Stimulated activated CD4-positive, alpha-beta T cell treated with anti-CD3 and anti-CD28 coated beads, Interleukin-15, amount 100 ng/mL, for 1 hour (primary cell): ENCODE measurements at places on chromosomes 11 and 22.

- DNase-seq = no peak
Measured at GRCh38 chr22:28180804-28181731, 262.0 kb upstream of the PITPNB start.

DNA sequence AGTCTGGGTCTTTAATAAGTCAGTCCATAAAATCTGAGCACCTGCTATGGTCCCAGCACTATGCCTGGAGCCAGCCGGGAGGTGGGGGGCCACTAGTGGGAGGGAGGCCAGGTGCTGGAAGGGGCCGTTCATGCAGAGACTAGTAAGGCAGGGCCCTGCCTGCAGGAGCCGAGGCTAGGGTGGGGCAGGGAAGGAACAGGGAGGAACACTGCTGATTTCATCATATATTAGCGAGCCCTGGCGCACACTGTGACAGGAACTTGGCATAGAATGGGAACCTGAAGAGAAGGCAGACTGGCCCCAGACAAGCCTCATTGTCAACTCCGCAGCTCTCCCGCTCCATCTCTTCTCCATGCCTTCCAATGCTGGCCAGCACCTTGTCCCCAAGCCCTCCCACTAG lies 7.1 kb downstream of the VSIG10L2 start:
- no peak for DNase-seq

GRCh38 chr11:10378362-10378761 lies 73.5 kb downstream of the ADM start:
- no peak for DNase-seq

- DNase-seq = no peak
Measured at GRCh38 chr22:31160328-31160978, 471 bp downstream of the RNF185 start.

DNA sequence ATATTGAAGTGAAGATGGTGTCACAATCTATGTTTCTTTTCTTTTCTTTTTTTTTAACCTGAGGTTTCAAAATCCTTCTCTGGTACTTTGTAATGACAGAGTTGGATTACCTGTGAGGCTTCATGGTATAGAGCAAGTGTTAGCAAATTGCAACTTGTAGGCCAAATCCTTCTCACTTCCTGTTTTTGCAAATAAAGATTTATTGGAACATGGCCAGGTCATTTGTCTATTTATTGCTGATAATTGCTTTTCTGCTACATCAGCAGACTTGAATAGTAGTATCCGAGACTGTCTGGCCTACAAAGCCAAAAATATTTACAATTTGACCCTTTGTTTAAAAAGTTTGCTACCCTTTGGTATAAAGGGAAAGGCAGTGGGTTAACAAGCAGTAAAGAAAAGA lies 1059.4 kb upstream of the CCDC90B start:
- DNase-seq = no peak

DNA sequence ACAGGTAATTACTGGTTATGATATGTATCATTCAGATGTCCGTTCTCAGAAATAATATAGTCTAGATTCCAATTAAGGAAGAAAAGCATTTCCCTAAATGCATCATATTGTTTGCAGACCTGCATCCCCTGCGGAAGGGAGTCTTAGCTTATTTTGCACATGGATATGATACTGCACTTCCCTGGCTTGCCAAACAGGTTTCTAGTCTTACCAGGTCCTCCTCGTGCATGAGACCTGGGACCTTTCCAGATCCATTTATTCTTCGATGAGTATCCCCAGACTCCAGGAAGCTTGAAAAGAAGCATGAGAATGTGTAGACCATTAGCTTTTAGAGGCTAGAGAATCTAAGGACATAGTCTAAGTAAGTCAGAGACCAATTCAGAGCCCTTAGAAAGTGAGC lies 30.6 kb downstream of the CYB5R2 start:
- no peak for DNase-seq

- no peak for DNase-seq
Measured at GRCh38 chr11:59866397-59866796, at the start of gene TCN1. Gene TCN1 (minus strand): TSS chr11:59866487. CDS start chr11:59866470, 17 bp downstream.

GRCh38 chr22:37275622-37276021 lies 6.7 kb upstream of the CYTH4 start:
- no peak for DNase-seq

- no peak for DNase-seq
Measured at GRCh38 chr11:58805065-58805464, 39.4 kb downstream of the GLYATL2 start.

DNA sequence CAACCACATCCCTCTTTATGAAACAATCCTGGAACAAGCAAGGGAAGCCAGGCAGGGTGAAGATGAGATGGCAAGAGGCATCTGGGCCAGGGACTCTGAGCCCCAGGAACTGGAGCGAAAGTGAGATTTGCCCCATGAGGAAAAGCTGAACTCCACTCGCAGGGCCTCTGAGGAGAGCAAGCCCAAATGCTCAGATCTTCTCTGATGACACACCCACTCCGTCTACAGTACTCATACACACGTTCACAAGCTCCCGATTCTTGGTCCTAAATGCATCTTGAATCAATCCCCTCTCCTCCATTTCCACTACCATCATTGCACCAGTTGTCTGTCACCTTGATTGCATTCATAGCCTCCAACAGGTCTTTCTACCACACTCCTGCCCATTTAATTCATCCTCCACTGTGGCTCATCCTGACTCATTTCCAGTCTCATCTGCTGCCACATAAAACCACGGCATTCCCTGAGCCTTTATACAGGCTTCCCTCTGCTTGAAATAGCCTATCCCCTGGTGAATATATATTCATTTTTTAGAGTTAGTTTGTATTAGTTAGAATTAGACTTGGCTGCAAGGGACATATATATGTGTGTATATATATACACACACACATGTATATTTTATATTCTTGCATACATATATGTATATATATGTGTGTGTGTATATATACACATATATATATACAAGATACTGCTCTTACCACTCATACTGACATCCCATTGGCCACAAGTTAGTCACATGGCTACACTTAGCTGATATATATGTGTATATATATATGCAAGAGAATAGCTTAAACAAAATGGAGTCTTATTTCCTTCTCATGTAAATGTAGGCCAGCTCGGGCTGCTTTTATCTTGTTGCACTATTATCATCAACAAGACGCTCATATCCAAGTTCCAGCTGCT lies 1.4 kb upstream of the APOA5 start:
- DNase-seq = no peak

DNA sequence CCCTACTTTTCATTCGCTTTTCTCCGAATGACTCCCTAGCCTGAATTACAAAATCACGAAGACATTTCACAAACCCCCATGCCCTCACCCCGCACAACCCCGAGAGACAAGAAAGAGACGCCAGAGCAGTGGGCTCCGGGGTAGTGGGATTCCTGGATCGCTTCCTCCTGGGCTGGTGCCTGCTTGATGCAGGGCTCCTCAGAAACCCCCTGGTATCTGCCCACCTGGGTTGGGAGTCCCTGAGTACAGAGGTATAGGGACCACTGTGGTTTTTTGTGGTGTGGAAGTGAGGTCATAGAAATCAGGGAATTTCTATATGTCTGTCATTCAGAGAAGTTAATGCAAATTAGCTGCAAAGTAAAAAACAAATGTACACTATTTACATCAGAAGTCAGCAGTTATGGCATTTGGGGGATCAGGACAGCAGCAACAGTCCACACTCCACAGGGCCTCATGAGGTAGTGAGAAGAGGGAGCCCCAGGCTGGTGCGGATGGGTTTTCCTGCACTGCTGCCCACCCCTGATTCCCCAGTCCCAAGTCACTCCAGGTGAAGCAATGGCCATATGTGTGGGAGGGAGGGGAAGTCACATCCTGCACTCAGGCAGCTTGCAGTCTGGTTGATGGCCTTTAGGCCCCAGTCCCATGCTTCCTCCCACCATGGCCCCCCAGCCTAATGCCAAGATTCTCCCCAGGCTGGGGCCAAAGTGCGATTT lies 39.6 kb downstream of the BUD13 start:
- DNase-seq = no peak

DNA sequence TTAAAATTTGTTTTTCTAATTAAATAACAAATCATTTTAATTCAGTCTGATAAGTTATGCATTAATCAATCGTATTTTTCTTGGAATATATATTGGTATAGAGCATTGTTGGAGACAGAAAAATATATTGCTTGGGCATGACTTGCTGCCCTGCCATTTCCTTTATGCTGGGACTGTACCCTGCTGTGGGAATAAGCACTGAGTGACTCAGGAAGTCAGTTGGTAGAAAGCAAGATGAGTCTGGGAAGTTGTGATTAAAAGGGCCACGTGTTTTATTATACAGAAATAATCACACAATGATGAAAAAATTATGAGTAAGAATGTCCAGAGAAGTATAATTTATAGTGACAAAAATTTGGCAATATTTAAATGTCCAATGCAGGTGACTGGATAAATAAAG lies 139.5 kb downstream of the KIF18A start:
- no peak for DNase-seq

DNA sequence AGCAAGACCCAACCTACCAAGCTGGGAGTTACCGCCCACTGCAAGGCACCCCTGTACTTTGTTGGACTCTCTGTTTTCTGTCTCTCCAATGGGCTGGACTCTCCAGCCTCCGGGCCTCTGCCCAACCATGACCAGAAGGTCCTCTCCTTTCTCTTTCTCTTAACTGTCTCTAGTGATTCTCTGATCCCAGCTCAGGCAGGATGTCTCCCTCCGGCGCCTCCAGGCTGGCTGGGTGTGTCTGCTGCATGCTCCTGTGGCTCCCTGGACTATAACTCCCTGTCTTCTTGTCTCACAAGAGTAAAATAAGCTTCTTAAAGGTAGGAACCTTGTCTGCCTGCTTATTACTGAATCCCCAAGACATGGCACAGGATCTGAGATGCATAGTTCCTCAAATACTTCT lies 36.3 kb downstream of the TIMP3 start:
- no peak for DNase-seq

DNA sequence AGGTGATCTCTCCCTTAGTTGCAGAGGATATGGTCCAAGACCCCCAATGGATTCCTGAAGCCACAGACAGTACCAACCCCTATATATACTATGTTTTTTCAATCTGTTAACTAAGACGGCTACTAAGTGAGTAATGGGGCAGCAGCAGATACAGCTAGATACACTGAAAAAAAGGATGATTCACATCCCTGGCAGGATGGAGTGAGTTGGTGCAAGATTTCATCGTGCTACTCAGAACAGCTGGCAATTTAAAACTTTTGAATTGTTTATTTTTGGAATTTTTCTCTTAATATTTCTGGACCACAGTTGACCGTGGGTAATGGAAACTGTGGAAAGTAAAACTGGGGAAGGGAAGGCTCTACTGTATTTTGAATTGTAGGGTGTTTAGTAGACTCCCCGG lies 17.0 kb upstream of the TMEM218 start:
- DNase-seq = no peak

DNA sequence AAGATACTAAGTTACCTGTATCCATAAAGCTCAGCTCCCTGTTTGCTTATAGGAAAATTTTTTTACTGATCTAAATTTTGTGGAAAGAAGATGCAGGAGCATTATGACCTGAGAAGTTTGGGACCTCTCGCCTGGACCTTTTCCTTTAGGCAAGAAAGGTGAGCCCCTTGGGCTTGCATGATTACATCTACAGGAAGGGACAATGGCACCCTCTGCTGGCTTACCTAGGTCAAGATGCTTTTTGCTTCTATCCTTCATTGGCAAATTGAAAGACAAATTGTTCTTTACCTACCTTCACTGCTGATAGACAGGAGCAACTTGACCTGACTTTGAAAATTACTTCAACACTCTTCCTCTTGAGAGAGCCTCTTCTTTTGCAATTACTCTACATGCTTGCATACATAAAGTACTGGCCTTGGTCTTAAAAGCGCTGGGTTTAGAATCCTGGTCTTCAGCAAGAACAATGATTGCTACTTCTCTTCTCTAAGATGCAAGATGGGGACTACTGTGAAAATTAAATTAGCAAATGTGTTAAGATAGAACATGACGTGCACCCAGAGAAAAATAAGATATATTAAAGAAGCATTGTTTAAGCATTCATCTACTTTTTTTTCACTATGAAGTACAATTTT lies 147.2 kb downstream of the TRPC6 start:
- DNase-seq = no peak

DNA sequence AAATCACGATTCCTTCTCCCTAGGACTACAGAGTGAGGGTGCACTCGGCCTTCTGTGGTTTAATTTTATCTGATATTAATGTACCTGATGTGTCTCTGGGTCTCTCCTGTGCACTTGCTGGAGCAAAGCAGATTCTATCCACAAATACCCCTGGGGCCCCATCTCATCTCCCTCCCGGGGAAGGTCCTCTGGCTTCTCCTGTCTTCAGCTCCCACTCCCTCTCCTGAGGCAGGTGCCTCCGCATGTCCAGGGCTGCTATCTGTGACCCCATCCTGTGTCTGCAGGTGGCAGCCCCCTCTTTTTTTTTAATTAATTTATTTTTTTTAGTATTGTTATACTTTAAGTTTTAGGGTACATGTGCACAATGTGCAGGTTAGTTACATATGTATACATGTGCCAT lies 558.7 kb downstream of the BRD1 start:
- DNase-seq = no peak

DNA sequence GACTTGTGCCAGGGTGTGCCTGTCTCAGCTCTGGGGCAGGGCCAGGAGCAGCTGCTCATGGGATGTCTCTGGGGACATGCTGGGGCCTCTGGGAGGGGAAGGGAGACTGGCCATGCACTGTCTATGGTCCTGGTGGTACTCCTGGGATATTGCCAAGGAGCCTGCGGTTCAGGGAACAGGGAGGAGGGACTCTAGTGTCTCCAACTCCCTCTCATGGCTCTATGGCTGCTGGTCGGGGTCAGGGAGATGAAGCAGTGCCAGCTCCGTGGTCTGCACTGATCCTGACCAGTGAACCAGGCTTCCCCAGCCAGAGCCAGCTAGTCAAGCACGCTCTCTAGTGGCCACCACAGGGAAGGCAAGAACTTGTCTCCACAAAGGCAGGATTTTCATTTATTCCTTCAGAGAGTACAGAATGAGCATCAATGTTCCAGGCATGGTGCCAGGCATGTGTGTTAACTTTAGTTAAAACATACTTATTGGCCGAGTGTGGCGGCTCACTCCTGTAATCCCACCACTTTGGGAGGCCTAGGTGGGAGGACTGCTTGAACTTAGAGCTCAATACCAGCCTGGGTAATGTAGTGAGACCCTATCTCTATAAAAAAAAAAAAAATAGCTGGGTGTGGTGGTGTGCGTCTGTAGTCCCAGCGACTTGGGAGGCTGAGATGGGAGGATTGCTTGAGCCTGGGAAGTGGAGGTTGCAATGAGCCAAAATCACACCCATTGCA lies 2.5 kb upstream of the BEST1 start:
- DNase-seq = peak; percentile 27

DNA sequence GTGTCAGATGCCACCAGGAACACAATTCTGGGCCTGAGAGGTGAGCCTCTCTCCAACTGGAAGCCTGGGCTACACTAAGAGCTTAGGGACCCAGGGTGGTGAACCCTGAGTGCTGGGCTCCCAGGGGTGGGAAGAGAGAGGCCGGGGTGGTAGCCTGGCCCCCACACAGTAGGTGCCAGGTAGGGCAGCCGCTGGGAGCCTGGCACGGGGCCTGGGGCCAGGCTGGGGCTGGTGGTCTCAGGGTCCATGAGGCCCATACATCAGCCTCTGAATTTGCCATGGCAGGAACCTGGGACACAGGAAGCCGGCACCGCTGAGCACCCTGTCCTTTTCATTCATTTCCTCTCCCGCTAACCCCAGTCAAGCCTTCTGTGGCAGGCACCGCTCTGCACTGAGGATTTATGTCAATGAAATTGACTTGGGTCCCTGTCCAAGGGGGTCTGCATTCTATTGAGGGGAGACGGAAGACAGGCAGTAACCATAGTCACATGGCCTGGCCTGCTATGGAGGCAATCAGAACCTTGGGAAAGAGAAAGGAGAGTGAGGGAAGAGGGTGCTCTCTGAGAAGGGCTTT lies 8.6 kb downstream of the MYEOV start:
- no peak for DNase-seq

GRCh38 chr11:63880403-63880790 lies 36.6 kb downstream of the RCOR2 start:
- DNase-seq = no peak

GRCh38 chr11:26286472-26287066 lies 45.4 kb upstream of the ANO3 start:
- no peak for DNase-seq
